Dermis lymphatic vessel endothelial cell (primary cell): ENCODE measurements at places on chromosomes 1 and 21. TPM values are rescaled to one million over a fixed set of nuclear protein-coding genes. Genes with fewer than 3 reads are reported as not detected.

Gene OR13G1
- total RNA-seq: not detected in 2 replicates

Gene EPHA8
- not detected in 2 replicates for total RNA-seq

Gene ARHGAP29
- 265 and 296 TPM in 2 replicates for total RNA-seq

Gene MROH9
- not detected in 2 replicates for total RNA-seq

Gene PKLR
- not detected in 2 replicates for total RNA-seq

Gene AKT3
- total RNA-seq: 52.0 and 58.4 TPM in 2 replicates

Gene LAMC1
- total RNA-seq: 312 and 409 TPM in 2 replicates
